ENCODE measurements at places on chromosomes 5 and 9.

DNA sequence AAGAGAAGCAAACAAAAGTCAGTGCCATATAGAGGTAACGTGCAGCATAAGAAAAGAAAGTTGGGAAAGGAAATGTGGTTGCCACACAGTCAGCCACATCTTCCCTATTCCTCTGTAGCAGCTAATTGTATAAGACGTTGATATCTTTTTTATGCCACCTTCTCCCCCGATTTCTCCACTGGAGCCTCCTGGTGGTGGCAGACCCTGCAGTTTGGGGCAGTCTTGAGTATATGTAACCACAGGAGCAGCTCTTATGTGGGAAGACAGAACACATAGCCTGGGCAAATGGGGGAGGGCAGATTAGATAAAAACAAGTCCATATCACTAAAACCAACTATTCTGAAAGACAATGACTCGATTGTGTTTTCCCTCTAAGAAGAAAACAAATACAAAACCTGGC is 99.7 kb downstream of the PLCXD3 start:
- DNase-seq: no peak

DNA sequence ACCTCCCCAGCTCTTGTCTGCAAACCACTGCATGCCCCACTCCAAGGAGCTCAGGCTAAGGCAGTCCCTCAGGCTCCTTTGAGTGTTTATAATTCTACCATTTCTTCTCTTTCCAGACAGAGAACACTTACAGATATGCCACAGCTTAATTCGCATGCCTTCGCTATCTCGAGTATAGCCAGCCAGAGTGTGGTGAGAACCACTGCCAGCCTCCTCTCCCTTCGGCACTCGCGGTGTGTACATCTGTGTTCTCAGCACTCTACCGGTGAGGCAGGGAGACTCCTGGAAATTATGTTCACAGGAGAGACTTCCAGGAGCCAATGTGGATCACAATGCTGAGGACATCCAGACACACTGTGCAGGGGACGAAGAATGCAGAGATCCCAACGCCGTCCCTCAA is 143.7 kb upstream of the IRX1 start:
- no peak for DNase-seq

DNA sequence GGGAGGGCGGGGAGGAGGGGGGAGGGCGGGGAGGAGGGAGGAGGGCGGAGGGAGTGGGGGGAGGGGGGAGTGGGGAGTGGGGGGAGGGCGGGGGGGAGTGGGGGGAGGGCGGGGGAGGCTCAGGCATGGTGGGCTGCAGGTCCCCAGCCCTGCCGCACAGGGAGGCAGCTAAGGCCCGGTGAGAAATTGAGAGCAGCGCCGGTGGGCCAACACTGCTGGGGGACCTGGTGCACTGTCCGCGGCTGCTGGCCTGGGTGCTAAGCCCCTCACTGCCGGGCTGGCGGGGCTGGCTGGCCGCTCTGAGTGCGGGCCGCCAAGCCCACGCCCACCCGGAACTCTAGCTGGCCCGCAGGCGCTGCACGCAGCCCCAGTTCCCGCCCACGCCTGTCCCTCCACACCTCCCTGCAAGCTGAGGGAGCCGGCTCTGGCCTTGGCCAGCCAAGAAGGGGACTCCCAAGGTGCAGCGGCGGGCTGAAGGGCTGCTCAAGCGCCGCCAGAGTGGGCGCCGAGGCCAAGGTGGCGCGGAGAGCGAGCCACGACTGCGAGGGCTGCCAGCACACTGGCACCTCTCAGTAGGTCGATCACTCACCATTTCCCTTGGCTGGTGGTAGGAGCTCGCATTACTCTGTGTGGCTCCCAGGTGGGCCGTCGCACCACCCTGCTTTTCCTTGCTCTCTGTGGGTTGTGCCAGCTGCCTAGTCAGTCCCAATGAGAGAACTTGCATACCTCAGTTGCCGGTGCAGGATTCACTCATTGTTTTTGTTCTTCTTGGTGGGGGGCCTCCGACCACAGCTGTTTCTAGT is 160.2 kb downstream of the CNTLN start:
- no peak for DNase-seq

DNA sequence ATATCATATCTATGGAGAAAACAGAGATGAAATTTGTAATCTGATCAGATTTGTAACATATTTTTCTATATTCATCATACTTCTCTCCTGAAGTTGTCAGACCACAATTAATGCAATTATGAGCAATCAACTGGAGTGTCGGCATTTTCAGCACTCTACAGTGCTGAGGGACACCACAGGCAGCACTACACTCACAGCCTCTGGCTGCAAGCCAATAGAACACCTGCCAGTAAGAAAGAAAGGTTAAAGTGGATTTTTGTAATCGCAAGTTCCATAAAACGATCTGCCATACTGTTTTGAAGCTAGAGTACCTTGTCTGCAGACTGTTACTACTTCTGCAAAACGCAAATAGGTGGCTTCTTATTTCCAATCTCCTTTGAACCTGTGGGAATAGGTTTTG is 147.6 kb downstream of the ADAMTS6 start:
- no peak for DNase-seq

DNA sequence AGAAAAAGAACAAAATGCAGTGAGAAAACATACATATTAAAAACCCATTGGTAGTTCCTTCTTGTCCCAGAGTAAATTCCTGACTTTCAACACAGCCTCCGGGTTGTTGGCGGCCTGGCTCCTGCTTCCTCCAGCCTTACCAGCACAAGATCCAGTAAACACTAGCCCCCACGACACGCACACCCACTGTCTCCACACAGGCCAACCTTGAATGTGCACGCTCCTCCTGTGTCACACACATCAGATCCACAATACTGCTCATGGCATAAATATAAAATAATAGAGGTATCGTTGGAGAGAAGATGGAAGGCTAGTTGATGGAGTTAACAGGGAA is 2.5 kb upstream of the SLC31A2 start:
- no peak for DNase-seq

DNA sequence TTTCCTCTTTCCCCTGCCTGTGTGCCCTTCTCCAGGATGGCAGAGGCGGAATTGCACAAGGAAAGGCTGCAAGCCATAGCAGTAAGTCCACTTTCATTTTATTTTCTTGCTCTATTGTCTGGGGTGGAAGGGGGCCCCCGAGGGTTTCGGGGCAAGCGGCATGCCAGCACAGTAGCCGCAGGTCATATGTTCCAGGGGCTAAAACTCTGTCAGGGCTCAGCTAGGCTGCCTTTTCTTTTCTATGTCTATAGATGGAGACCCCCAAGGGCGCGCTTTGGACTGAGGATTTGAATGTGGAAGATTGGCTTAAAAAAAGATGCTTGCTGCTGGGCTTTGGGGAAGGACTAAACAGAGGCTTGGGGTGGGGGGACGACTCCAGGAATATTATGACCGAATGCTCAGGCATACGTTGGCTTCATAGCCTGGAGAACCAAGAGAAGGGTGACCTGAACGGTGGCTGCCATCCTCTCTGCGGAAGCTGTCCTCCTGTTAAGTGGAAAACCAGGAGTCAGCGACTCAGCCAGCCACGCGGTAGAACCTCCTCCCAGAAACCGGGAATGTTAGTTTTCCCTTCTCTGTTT is 545 bp downstream of the PALM2AKAP2 start:
- no peak for DNase-seq

- DNase-seq: no peak
These were observed 14.4 kb downstream of the CPLX2 start for GRCh38 chr5:175885813-175886212.

DNA sequence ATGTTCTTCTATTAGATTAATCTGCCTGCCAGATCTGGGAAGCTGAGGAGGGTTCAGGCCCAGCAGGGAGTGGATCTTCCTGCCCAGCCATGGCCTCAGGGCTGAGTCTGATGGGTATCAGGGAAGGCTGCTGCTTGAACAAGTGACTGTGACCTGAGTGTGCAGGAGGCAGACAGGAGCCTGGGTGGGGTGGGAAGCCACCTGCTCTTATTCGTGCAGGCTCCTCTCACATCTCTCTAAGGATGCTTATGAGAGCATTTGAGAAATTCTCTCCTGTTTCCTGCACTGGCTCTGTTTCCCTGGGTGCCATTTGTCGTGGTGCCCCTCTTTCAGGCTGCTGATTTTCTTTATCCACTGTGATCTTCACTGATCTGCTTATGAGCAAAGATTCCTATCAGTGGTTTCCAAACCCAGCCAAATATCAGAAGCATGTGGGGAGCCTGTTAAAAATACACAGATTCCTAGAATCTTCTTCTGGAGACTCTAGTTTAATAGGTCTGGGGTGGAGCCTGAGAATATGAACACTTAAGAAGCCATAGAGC is 2.1 kb downstream of the RGS3 start:
- DNase-seq: no peak

DNA sequence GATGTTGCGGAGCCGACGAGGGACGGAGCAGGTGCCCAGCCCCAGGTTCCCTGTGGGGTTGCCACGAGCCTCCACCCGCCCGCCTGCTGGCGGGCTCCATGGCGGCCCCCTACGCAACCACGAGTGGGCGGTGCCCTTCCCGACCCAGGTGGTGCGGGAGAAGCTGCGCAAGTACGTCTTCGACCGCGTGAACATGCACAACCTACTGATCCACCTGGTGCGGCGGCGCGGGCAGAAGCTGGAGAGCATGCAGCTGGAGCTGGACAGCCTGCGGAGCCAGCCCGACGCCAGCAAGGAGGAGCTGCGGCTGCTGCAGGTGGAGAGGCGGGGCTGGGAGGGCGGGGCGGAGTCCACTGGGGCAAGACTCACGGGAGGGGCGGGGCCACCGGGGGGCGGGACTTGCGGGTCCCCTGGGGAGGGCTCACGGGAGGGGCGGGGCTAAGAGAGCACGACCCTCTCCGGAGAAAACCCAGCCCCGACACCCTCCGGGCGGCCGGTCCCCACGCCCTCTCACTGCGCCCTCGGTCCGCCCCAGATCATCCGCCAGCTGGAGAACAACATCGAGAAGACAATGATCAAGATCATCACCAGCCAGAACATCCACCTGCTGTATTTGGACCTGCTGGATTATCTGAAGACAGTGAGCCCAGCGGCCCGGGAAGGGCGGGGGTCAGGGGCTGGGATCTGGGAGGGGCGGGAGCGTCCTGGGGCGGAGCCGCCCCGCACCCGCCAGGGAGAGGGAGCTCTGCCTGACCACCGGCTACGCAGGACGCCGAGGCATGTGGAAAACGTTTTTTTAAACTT is 3.9 kb downstream of the CCDC183 start:
- DNase-seq: peak; percentile 94
